HL-60 (cell line): ENCODE measurements at places on chromosomes 7 and 10.
A peak's percentile ranks its signal among the peaks of the same experiment; 100 is the strongest.

- DNase-seq = no peak
These were observed 89.0 kb downstream of the NEURL1 start for GRCh38 chr10:103582331-103583123.

DNA sequence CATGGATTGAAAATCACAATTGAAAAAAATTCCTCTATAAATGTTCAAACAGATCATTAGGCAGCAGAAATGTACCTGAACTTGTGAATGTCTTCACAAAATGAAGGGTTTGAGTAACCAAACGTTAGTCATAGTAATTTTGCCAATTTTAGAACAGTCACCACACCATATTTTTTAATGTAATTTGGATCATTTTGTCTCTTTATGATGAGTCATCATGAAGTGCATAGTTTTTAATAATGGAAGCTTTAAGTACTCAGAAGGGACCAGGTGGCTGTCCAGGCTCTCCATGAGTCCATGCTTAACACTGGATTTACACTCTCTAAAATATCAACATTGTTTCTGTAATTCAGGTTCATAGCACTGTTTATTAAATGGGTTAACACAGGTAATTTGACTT, 219.2 kb downstream of the ETV1 start:
- no peak for DNase-seq

- DNase-seq = peak; percentile 13
These were observed 49.5 kb upstream of the ZPBP start for GRCh38 chr7:50142425-50143017.

- DNase-seq = no peak
These were observed 368.4 kb downstream of the TFEC start for GRCh38 chr7:115662120-115662519.

DNA sequence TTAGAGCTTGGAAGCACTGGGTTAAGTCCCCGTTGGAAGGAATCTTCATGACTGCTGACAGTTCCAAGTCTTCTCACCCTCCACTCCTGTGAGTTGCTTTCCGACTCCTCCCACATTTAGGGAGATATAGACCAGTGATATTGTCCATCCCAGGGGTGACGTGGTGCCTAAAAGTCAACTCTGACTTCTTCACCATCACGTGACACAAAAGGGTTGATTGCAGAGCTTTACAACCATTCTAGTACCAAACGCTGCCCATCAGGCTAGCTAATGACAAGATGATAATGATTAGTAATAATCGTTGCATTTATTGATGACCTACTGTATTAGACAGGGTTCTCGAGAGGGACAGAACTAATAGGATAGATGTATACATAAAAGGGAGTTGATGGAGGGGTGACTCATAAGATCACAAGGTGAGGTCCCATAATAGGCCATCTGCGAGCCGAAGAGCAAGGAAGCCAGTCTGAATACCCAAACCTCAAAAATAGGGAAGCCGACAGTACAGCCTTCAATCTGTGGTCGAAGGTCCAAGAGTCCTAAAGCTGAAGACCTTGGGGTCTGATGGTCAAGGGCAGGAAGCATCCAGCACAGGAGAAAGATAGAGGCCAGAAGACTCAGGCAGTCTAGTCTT, 85.3 kb upstream of the CARD11 start:
- no peak for DNase-seq

- DNase-seq = no peak
These were observed 99.8 kb downstream of the TCF7L2 start for GRCh38 chr10:113049881-113050280.
